ENCODE measurements at places on chromosomes 13 and 19.

DNA sequence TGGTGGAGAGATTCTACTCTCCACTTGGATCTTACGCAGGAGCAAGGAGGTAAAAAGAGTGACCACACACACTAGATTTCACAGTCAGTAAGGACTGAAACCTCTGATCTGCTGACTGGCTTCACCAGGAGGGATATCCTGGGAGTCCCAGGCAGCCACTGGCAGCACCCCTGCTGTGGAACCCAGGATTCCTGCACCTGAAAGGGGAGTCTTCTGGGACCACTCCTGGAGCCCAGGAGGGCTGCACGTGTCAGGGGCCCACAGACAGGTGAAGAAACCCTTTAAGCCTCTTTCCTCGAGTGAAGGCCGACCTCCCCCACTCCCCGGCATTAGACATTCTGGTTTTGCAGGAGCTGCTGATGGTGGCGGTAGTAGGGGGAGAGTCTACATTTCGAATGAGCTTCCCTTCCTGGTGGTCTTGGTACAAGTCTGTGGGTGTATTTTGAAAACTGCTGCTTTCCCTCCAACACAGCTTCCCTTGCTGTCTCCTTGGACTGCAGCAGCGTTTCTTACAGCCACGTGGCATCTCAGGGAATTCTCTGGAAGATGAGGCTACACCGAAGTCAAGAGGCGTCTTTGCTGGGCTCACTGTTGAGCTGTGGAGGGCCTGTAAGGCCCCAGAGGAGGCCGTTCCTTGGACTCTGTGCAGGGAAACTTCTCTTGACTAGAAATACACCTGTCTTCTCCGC is 62.6 kb downstream of the ALOX5AP start:
- DNase-seq = no peak

DNA sequence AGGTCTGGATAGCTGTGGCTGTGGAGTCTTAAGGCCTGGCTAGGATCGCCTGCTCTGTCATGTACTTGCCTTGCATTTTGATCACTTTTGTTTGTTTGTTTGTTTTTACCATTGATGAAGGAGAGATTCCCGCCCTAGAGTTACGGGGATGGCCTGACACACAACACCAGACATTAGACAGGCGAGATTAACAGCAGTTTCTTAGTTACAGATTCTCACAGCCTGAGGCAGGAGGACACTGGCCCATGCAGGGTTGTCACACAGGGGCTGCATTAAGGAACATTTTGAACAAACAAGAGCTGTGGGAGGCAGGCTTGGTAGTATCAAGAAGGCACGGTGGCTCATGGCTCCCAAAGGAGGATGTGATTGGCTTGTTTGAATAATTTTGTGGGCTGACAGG is 291.8 kb downstream of the HS6ST3 start:
- no peak for DNase-seq

GRCh38 chr13:75774176-75774575 is 138.0 kb downstream of the LMO7 start:
- DNase-seq = no peak

- DNase-seq = no peak
Measured at GRCh38 chr19:30785458-30786137, 413.4 kb downstream of the ZNF536 start.

DNA sequence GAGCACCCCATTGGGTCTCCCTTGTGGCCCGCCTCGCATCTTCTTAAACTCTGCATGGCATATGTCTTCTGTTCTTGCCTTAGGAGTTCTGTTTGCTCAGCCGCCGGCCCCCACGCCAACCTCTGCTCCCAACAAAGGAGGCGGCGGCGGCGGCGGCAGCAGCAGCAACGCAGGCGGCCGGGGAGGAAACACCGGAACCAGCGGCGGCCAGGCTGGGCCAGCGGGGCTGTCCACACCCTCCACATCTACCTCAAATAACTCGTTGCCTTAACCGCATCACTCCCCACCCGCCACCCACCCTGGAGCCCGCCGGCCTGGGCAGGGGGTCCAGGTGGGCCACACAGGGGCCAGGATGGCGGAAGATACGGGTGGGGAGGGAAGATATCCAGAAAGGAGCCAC is 12.3 kb upstream of the WDR18 start:
- DNase-seq = no peak

- no peak for DNase-seq
Measured at GRCh38 chr19:53912653-53913052, 3.6 kb downstream of the CACNG7 start.

DNA sequence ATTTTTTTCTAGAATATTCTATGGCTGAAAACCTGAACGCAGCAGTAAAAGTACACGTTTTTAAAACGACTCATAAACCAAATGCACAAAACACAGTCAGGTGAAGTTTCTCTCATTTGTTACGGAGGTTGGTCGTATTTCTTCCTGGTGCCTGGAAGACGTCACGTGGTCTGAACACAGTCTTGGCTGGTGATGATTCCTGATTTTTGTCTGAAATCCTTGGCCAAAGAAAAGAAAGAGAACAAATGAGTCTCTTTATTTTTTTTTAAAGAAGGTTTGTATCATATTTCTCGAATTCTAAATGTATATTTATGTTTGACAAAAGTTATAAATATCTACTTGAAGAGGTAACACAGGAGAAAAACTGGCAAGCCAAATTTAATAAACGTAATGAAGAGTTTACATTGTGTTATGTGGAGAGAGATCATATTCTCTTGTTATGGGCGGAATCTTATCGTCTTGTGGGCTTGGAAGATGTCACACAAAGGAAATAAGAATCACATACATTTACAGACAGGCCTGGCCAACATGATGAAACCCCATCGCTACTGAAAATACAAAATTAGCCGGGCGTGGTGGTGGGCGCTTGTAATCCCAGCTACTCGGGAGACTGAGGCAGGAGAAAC is 10.0 kb upstream of the PNMA8A start:
- DNase-seq = no peak
